ENCODE measurements at places on chromosomes 2 and 18.
A peak's percentile ranks its signal among the peaks of the same experiment; 100 is the strongest.

- no peak for DNase-seq
Measured at GRCh38 chr2:29044459-29044858, 29.9 kb downstream of the PCARE start.

DNA sequence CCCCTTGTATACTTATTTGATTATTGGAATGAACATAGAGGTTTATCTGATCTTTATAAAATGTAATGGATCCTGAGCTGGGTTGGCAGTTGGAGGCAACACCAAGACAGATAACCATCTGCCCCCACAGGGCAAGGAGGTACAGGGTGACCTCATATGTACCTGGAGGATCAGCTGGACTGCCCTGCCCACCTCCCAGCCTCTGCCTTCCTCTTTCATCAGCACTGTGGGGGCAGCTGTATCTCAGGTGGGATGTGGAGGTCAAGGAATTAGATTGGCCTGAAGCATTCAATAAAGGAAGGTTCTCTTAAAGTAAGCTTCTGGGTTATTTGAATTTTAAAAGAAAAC is 92.6 kb downstream of the LYPD6 start:
- no peak for DNase-seq

GRCh38 chr2:154361276-154361675 is 337.2 kb upstream of the KCNJ3 start:
- DNase-seq = no peak

GRCh38 chr2:52698408-52698807 is 1069.2 kb upstream of the CHAC2 start:
- DNase-seq = no peak

DNA sequence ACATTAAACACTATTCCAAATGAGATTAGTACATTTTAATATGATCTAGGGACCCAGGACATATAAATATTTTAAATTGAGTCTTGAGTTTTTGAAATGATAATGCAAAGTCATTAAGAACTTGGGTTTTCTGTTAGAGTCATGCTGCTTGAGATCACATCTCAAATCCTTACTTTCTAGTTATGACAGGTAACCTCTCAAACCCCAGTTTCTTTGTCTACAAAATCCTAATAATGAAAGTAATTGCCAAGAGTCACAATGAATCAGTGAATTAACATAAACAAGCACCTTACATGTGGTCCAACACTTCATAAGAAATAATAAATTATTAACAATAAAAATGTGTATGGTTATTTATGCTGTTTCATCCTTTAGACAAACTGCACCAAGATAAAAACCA is 607.6 kb downstream of the LRP1B start:
- DNase-seq = no peak

GRCh38 chr18:9354256-9354655 is 19.7 kb downstream of the TWSG1 start:
- DNase-seq = no peak

DNA sequence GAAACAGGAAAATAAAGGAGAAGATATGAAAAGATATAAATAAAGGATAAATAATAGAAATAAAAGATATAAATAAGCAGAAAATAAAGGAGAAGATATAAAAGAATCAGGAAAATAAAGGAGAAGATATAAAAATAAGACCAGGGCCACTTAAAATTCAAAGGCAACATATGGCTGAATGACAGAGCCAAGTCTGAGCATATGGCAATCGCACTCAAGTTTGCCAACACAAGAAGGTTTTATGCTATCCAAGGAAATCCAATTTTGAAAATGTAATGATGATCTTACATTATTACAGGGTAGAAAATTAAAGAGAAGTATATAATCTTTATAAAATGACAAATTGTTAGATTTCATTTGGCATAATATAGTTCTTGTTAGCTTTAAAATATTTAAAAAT is 33.6 kb downstream of the USP40 start:
- no peak for DNase-seq

GRCh38 chr2:187577310-187577709 is 23.1 kb upstream of the TFPI start:
- DNase-seq = no peak

GRCh38 chr2:11043245-11043644 is 112.0 kb upstream of the SLC66A3 start:
- no peak for DNase-seq

GRCh38 chr2:229392196-229392595 is 121.1 kb upstream of the PID1 start:
- no peak for DNase-seq

DNA sequence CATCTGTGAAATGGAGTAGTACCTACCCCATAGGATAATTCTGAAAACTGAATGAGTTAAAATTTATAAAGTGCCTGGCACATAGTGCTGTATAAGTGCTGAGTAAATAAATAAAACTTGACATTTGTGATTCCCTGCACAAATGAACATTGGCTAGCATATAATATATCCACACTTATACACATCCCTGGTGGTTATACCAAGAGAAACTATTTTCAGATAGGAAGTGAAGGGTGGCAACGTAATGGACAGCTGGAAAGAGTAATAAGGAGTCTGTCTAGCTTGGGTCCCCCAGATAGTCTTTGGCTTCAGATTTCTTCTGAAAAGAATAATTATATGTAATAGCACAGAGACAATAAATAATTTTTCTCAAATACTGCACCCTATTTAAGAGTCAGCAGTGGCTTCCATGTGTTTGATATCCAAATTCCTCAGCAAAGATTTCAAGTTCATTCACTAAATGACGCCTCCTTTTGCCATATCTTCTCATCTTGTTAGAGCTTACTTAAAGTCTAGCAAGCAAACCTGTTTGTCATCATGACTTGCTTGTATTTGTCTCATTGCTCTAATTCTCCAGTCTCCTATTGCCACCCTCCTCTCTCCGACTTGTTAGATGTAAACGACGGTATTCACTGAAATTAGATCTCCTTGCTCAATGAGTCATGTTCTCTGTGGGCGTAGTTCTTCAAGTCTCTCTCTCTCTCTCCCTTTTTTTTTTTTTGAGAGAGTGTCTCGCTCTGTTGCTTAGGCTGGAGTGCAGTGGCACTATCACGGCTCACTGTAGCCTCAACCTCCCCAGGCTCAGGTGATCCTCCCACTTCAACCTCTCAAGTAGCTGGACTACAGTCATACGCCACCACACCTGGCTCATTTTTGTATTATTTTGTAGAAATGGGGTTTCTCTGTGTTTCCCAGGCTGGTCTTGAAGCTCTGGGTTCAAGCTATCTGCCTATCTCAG is 8.7 kb upstream of the ADGRF3 start:
- peak; percentile 89 for DNase-seq

DNA sequence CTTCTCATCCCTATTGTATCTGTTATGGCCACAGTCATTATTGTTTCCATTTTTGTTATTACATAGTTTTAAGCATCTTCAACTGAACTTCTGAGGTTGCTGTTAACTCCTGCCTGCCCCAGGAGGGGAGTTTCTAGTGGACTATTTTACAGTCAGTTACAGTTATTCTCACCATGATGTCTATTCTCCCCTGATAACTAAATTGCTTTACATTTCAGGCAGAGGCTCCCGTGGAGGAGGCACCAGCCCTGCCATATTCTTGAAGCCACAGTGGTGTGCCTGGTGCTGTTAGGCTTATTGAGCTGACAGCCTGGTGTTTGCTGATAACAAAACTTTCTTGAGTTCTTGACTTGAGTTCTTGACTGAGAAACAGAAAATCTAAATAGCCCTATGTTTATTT is 256.4 kb downstream of the TFCP2L1 start:
- DNase-seq = no peak

- DNase-seq = peak; percentile 50
Measured at GRCh38 chr2:137952586-137953129, 11.6 kb upstream of the HNMT start.

GRCh38 chr2:181738074-181738473 is 57.8 kb upstream of the NEUROD1 start:
- no peak for DNase-seq

- peak; percentile 48 for DNase-seq
Measured at GRCh38 chr2:68908392-68908970, 37.3 kb upstream of the BMP10 start.

DNA sequence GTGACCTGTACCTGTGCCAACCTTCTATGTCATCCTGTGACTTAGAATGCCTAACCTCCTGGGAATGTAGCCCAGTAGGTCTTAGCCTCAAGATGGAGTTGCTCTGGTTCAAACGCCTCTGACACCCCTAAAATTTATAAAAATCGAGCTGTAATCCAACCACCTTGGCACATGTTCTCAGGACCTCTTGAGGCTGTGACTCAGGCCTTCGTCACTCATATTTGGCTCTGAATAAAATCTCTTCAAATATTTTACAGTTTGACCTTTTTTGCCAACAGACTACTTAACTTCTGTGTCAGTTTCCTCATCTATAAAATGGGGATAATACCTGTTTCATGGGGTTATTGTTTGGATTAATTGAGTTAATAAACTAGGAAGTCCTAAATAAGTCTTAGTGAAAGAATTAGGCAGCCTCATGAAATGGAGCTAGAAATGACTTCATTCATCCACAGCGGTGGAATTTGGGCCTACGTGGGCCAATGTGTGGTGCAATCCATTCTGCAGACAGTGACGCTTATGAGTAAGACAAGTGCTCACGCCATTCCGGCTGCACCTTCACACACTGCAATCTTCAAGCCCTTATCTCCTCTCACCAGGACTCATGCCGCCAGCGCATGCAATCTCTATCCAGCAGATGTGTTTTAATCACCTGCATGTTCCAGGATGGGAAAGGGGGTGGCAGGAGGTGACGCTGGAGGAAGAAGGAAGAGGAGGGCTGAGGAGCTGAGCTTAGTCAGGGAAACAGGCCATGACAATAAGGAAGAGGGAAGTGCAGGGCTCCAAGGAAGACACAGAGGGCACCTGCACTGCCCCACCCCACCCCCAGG is 2.0 kb upstream of the UBE2F start:
- no peak for DNase-seq

DNA sequence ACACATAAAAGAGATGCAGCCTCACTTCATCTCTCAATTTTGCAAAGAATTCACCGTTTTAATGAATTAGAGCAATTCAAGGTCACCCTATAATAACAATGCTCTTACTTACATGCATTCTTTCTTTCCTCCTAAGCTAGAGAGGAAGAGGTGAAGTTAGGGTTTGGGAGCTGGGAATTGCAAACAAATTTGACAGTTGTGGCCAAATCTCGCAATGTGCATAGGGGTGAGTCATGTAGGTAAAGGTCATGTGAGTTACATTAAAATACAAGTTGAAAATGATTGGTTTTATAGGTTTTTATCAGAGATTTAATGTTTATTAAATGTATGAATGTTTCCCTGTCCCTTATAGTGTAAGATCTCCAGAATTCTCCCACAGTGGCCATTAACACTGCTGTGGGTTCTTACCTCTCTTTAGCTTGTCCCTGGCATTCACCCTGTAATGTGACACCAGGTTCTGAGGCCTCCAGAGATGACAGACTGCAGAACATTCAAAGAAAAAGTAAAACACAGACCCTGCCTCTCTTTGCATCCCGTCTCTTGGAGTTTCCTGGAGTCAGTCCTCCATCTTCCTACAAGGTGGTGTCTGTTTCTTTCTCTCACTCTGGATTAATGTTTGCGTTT is 53.7 kb upstream of the LGALSL start:
- DNase-seq = no peak

DNA sequence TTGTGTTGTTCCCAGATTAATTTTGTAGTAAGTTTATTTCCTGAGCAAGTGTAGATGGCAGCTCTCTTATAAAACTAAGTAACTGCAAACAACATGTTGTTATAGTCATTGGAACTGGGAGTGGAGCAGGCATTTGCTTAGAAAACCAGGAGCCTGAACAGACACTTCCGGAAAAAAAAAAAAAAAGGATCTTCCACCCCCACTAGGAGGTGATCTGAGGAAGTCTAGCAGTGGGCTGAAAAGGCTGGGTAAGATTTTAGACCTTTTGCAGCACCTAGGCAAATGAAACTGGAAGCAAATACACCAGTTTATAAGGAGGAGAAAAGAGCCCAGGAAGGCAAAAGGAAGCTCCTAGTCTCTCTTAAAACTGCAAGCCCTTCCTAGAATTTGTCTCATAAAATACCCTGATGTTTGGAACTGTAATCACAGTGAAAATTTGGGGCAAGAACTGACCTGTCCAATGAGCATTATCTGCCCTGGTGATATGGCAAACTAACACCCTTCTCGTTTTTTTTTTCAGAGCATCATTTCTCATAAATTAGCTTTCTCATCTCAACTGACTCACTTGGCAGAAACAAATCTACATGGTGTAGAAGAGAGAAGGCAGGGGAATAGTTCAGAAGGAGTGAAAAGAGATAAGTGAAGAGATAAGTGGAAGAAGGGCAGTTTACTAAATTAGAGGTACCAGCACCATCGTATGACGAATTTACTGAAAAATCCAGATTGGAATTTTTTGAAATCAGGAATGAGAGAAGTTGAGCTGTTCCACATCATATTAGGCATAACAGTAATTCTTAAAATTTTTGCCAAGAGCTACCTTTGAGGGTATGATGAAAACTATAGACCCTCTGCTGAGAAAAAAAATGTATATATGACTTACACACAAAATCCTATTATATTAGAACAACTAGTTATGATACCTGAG is 4.2 kb upstream of the CCNYL1 start:
- DNase-seq = no peak

- no peak for DNase-seq
Measured at GRCh38 chr2:105129722-105130232, 91.9 kb downstream of the MRPS9 start.

DNA sequence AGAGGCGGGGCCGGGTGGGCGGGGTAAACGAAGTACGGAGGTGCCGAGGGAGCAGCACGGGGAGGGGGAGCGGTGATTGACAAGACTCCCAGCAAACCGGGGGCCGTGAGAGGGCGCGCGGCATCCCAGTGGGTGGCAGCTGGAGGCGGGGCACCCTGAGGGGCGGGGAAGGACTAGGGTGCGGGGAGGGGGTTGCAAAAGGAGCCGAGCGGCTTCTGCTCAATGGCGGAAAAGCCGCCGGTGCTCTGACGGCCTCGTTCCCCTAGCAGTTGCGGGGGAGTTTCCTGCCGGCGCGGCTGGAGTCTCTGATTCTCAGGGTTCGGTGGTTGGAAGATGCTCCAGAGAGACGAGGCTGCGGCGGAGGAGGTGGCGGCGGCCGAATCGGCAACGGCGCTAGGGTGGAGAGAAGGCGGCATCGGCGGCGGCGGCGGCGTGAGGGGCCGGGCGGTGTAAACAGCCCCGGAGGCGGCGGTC is at the start of gene PPM1B:
TSS of gene PPM1B (plus strand) at position 195 of the 474 bp plus-strand sequence. CDS start 32,325 bp downstream, outside the sequence.
- no peak for DNase-seq

- DNase-seq = peak; percentile 30
Measured at GRCh38 chr2:97982621-97983020, 13.1 kb downstream of the TMEM131 start.

DNA sequence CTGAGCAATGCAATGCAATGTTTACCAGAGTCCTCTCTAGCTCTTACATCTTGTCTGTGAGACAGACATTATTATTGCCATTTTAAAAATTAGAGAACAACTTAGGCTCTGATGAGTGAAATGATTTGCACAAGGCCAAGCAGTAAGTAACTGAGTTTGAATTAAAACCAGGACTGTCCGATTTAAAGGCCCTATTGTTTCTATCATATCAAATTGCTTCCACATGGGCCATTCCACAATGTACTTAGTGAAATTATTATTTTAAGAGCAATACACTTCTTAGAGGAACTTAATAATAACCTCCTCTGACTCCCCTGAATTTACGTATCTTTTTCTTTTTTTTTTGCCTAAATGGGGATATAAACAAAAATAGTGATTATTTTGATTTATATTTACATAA is 64.6 kb downstream of the PLCL1 start:
- DNase-seq = no peak

GRCh38 chr2:637804-638203 is 39.4 kb downstream of the TMEM18 start:
- DNase-seq = no peak

- DNase-seq = no peak
Measured at GRCh38 chr18:8657050-8657820, 48.0 kb downstream of the RAB12 start.
